Stimulated activated effector memory CD8-positive, alpha-beta T cell treated with anti-CD3 and anti-CD28 coated beads, Interleukin-12 subunit alpha, Interleukin-12 subunit beta, amount 100 ng/mL, for 72 hours (primary cell): ENCODE measurements at places on chromosomes 11 and 22.

GRCh38 chr11:84069048-84069447 is 782.9 kb upstream of the CCDC90B start:
- DNase-seq: no peak

GRCh38 chr11:134086376-134086775 is 17.5 kb downstream of the JAM3 start:
- DNase-seq: no peak

DNA sequence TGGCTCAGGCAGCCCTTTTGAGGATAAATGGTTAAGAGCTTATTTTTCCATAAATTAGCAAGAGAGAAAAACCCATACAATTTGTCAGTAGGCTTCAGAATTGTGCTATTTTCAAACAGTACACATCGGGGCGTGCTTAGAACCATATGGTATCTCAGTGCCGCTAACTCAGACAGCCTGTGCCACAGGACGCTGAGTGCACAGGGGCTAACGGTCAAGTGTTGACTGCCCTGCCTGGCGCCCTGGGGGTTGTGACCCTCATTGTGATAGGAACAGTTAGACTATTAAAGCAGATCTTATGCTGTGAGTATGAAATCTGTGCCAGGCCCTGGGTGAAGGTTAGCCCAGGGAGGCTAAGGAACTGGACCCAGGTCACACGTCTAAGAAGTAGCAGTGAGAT is 1519.7 kb downstream of the BRD1 start:
- no peak for DNase-seq

GRCh38 chr11:65043881-65044501 is 3.0 kb downstream of the SAC3D1 start:
- DNase-seq: no peak

DNA sequence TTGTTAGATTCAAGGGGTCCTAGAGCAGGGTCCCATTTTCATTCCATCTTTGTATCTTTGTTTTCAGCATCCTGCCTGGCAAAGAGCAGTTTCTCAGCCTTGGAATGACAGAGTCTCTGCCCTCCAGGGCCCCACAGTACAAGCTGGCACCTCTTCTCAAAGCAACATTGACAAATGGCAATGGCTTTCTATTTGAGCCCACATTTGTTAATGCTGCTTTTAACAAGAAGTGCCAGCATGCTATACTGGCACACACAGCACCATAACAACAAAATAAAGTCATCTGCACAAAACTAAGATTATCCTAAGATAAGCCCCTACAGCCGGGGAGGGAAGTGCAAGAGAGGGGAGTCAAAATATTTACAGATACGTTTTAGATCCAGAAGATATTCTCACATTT is 309.7 kb upstream of the C11orf87 start:
- DNase-seq: no peak

DNA sequence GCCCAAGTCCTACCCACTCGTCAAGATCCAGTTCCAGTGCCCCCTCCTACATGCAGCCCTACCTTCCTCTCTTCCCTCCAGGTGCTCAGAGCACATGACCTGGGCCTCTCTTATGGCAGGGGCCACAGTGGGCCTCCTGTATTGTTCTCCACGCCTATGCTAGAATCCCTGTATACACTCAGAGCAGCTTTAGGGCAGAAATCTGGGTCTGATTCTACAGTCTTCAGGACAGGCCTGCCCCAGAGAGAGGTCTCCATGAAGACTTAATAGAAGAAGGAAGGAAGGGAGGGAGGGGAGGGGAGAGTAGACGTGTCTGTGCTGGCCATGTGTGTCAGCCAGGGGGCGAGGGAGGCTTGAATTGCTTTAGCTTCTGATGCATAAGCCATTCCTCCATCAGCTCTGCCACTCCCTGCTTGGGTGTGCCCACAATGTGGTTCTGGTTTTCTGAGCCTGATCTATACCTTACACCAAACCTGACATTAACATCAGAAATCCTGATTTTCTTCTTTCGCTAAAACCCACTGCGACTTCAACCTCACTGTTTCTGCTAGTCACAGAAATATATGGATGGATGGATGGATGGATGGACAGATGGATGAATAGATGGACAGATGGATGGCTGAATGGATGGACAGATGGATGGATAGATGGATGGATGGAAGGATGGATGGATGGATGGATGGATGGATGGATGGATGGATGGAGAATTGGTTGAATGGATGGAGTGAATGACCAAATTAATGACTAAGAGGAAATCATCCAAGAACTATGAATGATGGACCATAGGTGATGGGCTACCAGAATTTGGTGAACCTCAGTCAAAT is 56.6 kb upstream of the PRDM11 start:
- DNase-seq: no peak

DNA sequence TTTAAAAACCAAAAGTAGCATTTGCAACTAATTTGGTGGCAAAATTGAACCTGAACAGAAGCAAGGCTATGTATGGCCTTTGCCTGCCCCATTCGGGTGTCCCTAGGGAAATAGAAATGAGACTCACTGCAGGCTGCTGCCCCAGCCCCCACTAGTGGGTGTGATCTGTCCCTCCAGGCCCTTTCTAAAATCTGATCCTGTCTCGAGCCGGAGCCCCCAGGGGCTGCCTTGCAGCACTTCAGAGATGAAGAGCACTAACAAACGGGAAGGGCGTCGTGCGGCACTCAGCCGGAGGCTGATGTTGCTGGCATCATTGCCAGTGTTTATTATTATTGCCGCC is 43.2 kb downstream of the CD82 start:
- DNase-seq: no peak

GRCh38 chr11:115761348-115761747 is 257.1 kb upstream of the CADM1 start:
- DNase-seq: no peak

- DNase-seq: no peak
Observed at GRCh38 chr22:30591191-30591587, 521 bp downstream of the PES1 start.

GRCh38 chr11:76891285-76891684 is 30.6 kb downstream of the ACER3 start:
- no peak for DNase-seq

DNA sequence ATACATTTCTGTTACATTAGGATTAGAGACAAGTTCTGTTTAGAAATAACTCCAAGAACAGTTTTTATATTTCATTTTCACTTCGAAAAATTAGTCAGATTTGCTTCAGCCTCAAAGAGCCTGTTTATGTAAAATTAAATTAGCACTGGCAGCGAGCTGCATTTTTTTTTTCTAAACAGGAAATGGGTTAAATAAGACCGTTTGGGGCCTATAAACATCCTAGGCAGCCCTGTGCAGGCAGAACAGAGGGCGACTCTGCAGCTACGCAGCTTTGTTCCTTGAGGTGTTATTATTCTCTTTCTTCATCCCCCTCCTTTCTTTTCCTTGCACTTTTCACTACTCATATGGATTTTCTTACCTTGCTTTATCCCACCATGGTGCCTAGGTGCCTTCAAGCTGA is 48.7 kb downstream of the CWC15 start:
- no peak for DNase-seq

- DNase-seq: no peak
Observed at GRCh38 chr22:48068323-48068885, 1306.0 kb downstream of the TBC1D22A start.

GRCh38 chr11:27159335-27159679 is 118.7 kb downstream of the BBOX1 start:
- DNase-seq: no peak

GRCh38 chr22:30204742-30205111 is 41.8 kb downstream of the LIF start:
- DNase-seq: no peak

GRCh38 chr11:103031834-103032233 is 60.1 kb downstream of the DCUN1D5 start:
- DNase-seq: no peak

- no peak for DNase-seq
Observed at GRCh38 chr11:30159546-30159945, 71.3 kb upstream of the FSHB start.

- no peak for DNase-seq
Observed at GRCh38 chr22:38298312-38299005, 18.8 kb downstream of the CSNK1E start.

- no peak for DNase-seq
Observed at GRCh38 chr11:104771763-104772162, 126.5 kb downstream of the CASP12 start.

GRCh38 chr22:50525858-50526107 is 385 bp upstream of the SCO2 start:
- DNase-seq: no peak

- DNase-seq: no peak
Observed at GRCh38 chr11:78548911-78549590, 25.6 kb downstream of the NARS2 start.

DNA sequence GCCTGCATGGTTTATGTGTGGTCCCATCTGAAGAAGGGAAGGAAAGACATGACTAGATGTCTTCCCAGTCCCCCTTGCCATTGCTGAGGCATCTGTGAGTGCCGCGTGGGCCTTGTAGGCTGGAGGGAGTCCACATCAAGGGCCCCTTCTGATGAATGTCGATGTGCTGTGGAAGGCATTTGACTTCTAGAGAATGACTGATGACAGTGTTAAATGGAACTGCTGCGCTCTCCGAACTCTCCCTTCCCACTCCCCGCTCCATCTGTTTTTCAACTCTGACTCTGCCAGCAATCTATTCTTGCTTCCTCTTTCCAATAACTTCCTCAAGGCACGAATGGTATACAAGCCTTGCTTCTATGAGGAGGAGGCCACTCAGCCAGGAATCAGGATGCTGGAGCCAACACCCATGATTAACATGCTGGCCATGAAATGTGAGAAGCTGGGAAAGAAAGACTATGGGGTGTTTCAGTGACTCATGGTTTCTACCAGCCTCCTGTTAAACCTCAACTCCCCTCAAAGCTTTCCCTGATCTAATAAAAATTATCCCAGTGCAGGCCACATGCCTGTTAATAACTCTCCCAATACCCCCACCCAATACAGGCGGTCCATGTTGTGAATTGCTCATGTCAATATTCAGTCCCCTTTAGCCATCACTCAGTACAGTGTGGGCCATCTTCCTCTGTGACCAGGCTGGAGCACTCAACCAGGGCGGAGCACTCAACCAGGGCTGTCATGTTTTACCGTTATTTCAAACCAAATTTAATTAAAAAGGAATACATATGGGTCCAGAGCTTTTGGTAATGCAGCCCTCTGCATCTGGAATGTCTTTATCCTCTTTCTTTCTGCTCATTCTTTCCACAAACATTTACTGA is 46.4 kb upstream of the TBCEL start:
- no peak for DNase-seq

DNA sequence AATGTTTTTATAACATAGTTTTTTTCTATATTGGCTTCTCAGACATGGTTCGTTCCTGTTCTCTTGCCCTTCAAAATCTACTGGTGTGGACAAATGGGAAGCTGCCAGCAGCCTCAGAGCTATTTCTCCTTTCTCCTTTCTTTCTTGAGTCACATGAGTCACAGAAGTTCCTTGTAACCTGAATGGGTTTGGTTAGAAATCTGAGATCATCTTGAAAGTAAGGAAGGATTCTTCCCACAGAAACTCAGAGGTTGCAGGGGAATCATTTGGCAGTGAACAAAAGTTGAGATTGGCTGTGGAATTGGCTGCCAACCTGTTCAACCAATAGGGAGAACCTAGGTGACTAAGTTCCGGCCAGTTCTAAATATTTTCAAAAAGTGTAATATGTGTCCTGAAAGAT is 12.5 kb downstream of the PLET1 start:
- no peak for DNase-seq

- no peak for DNase-seq
Observed at GRCh38 chr11:65429068-65429681, 6.6 kb downstream of the NEAT1 start.

- no peak for DNase-seq
Observed at GRCh38 chr11:41254966-41255365, 204.5 kb downstream of the LRRC4C start.

GRCh38 chr11:44372989-44373388 is 63.0 kb upstream of the ALX4 start:
- no peak for DNase-seq

DNA sequence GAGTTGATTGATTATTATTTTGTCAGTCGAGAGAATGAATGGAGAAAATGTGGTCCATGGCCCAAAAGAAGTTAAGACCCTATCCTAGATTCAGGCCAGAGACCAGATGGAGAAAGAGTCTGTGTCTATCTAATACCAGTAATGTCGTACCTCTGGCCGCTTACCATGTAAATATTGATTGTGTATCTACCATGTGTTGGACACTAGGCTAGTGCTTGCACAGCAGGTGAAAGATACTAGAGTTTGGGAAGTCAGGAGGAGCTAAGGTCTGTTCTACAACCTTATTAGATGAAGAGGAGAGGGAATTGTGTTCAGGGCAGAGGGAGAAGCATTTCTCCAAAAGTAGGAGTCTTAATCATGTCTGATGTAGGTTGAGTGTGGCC is 31.8 kb downstream of the PIK3IP1 start:
- DNase-seq: no peak

DNA sequence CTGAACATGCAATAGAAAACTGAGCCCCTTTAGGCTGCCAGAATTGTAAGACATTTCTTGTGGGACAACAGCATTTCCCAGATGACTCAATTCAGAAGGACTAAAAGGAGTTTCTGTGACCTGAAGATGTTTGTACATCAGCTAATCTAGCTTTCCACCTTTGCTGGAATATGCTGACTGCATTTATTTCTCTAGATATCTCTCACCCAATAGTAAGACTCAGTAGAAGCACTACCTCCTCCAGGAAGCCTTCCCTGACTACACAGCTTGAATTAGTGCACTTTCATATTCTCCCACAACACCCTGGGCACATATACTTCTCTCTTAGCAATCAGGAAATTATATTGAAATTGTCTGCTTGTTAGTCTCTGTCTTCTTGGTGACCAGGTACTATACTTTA is 98.1 kb upstream of the BLID start:
- no peak for DNase-seq

DNA sequence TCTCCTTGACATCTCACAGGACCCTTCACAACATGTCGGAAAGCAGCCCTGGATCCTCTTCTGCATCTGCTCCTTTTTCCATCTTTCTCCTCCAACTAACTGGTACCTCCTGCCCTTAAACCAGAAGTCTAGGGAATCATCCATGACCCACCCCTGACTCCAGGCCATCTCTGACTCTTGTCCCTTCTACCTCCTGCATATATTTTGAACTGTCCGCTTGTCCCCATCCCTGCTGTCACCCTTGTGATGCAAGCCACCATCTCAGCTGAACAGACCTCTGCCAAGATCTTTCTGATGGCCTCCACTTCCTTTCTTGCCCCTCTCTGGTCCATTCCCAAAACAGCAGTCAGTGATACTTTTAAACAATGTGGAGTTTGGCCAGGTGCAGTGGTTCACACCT is 7.0 kb downstream of the RIBC2 start:
- DNase-seq: no peak

GRCh38 chr11:129681344-129682114 is 134.1 kb upstream of the TMEM45B start:
- DNase-seq: no peak
